Naive thymus-derived CD8-positive, alpha-beta T cell (primary cell): ENCODE measurements at places on chromosomes 11 and 22. TPM values are rescaled to one million over a fixed set of nuclear protein-coding genes. Genes with fewer than 3 reads are reported as not detected.

- no peak for DNase-seq
Observed at GRCh38 chr11:118889797-118890196, 6.1 kb downstream of the CXCR5 start.

- no peak for DNase-seq
Observed at GRCh38 chr11:102493524-102493923, 37.0 kb downstream of the MMP7 start.

GRCh38 chr11:103494491-103494890, 385.3 kb downstream of the DYNC2H1 start:
- DNase-seq = no peak

GRCh38 chr11:2134022-2135010, 4.9 kb downstream of the IGF2 start:
- peak; percentile 50 for DNase-seq

The OR2D2 gene
- total RNA-seq = not detected
